Stimulated activated CD4-positive, alpha-beta T cell treated with anti-CD3 and anti-CD28 coated beads, TNF-alpha, amount 100 ng/mL, for 1 hour (primary cell): ENCODE measurements at places on chromosomes 12 and 14.

GRCh38 chr12:50625029-50625925 is 120.5 kb downstream of the DIP2B start:
- no peak for DNase-seq

DNA sequence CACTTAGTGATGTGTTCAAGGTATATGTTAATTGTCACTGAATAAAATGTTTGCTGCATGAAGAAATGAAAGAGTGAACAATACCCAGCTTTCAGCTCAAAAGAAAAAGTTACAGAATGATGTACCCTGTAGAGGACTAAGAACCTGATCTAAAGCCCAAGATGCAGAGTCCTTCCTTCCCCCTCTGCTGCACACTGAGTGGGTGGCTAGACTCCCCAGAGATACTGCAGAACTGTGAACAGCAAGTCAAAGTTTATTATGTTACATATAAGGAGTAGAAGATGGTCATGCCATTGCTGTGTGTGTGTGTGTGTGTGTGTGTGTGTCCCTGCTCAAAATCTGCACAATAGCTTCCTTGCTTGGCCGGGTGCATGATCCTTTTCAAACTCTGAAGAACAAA is 83.9 kb downstream of the RPAP3 start:
- no peak for DNase-seq

GRCh38 chr12:31742891-31743290 is 14.1 kb upstream of the AMN1 start:
- no peak for DNase-seq

- no peak for DNase-seq
These were observed 7.5 kb downstream of the VTI1B start for GRCh38 chr14:67666750-67667449.

DNA sequence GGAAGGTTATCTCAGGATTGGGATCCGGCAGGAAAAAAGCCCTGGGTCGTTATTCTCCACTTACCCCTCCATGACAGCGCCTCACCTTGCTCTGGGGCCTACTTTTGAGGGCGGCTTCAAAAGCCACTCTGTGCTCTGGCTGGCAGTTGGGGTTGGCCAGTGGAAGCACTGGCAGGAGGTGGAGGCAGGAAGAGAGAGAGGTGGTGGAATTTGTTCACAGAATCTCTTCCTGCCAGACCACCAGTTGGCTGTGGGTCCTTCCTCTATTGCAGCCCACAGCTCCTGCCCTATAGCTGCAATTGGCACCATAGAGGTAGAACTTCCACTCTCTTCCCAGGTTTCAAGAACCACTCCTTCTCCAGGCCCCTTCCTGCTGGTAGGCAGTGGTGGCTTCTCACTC is 32.7 kb upstream of the SDR39U1 start:
- no peak for DNase-seq

DNA sequence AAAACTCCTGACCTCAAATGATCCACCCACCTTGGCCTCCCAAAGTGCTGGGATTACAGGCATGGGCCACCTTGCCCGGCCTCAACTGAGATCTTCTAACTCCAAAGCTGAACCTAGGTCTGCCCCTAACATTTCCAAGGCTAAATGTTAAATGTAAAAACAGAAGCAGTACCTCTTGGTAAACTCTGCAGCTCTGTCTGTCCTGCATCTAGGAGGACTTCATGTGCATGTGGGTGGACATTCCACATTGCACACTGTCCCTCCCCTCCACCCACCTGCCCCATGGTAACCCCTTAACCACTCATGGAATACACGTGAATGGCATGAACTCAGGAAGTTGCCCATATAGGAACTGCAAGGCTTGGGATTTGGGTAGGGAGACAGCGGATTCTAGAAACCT is 33.1 kb downstream of the SNX6 start:
- DNase-seq: no peak

DNA sequence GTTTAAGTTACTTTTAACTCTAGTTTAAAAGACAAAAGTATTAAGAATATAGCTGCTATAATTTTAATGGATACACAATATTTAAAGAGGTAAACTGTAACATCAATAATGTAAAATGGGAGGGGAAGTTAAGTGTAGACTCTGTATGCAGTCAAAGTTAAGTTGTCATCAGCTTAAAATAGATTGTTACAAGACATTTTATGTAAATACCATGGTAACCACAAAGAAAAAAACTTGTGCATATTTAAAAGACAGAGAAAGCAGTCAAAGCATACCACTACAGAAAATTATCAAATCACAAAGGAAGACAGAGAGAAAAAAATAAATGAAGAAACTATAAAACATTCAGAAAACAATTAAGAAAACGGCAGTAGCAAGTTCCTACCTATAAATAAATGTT is 73.3 kb downstream of the CEP128 start:
- no peak for DNase-seq

DNA sequence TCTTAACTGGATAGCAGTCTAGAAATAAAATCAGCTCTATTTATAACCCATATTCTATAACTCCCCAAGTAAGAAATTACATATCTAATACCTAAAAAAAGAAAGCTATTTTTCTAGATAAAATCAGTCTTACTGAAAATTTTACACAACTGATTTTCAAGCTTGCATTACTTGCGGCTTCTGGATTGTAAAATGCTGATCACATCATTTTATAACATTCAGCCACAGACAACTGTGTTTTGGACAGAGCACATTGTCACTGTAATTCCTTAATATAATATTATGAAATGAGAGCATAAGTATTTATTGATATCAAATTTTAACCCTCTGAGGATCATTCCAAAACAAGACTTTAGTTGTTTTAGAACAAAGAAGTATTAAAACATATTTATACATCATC is 78.5 kb upstream of the ARID2 start:
- DNase-seq: no peak

DNA sequence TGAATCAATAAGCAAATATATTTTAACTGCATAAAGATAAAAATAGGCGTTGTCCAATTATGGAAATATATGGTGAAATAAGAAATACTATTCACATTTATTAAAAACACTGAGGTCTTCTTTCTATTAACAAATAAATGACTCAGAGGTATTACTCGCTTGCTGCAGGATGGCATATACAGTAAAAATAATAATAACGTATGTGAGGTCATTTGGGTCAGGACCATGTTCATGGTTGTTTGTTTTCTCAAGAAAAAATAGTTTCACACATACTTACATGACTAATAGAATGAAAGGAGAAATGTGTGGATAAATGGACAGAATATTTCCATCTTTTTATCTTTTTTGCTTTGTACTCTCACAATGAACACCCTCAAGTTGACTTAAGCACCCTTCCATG is 46.5 kb upstream of the RTL1 start:
- DNase-seq: no peak

- no peak for DNase-seq
These were observed 239.5 kb downstream of the GXYLT1 start for GRCh38 chr12:41905073-41905758.

DNA sequence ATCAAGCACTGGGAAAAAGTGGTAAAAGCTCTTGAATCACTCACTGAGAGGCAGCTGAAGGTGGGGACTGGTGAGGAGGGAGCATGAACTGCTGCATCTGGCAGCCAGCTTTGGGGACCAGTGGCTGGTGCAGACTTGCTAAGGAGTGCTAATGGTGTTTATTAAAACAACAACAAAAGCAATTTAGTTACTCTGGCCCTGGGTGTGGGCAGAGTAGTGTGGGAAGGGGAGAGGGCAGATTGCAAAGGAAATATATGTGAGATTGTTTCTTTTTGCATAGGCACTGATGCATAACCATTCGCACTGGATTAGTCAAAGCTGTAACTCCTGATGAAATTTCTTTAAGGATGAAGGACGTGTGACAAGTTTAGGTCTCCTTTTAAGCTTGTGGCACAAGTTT is 8.1 kb downstream of the TXNRD1 start:
- DNase-seq: no peak

DNA sequence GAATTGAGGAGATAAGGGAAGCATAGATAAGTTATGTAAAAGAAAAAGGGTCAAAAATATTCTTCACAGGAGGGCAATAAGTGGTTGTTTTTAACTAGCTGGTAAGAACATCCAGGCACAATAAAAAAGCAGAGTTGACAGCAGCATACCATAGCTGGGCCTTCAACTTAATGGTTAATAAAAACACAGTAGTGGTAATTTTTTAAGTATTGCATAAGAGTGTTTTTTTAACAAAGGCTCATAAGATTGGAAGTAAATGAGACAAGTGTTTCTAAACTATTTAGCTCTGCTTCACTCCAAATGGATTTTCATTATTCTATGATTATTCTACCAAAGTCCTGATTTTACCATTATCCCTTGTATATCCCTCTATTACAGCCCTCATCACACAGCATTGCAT is 140.1 kb upstream of the TSPAN8 start:
- DNase-seq: no peak

- no peak for DNase-seq
These were observed 1.5 kb upstream of the OTX2 start for GRCh38 chr14:56811593-56812363.

GRCh38 chr14:34383839-34384238 is 78.2 kb downstream of the SPTSSA start:
- DNase-seq: no peak

GRCh38 chr12:110354172-110354780 is 49.2 kb downstream of the ANAPC7 start:
- no peak for DNase-seq

GRCh38 chr12:104090685-104091084 is 26.4 kb downstream of the HCFC2 start:
- DNase-seq: no peak

- no peak for DNase-seq
These were observed 3.7 kb downstream of the PRICKLE1 start for GRCh38 chr12:42585841-42586216.

DNA sequence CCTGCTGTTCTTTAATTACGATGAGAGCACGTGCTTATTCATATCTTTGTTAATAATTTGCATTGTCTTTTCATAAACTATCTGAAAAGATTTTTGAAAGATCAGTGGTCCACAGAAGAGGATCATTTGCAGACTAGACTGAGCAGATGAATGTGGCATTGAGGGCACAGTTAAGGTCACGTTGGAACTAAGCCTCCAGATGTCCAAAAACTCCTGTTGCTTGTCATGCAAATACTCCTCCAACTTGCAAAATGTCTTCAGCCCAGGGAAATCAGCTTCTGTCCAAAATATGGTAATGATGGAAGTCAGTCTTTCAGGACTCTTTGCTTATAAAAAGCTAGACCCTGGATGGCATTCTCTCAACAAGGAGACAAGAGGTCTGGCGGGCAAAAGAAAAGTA is 201.6 kb upstream of the TMEM260 start:
- DNase-seq: no peak

DNA sequence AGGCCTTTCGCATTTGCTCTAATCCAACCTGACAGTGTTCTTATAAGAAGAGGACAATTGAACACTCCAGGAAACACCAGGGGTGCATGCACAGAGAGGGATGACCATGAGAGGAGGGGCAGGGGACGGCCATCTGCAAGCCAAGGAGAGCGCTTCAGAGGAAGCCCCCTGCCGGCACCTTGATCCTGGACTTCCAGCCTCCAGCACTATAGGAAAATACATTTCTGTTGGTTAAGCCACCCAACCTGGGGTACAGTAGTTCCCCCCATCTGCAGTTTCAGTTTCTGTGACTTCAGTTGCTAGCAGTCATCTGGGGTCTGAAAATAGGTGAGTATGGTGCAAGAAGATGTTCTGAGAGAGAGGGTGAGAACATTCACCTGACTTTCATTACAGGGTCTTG is 64.7 kb downstream of the CLMN start:
- no peak for DNase-seq
